Erythroblast (primary cell): ENCODE measurements at places on chromosomes 6 and 20.

DNA sequence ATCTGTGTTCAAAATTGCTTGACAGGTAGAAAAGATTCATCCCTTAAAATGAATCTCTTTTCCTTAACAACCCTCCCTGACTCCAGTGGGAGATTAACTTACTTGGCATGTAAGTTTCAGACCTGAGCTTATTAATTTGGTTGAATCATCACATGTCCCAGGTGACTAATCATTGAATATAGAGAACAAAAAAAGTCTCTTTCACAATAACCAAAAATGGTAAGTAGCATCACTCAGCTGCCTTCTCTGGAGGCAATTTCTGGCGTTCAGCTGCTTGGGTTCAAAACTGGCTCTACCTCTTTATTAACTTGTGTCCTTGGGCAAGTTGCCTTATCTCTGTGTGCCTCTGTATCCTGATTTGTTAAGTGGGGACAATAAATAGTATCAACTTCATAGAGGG, 2.9 kb downstream of the C6orf141 start:
- no peak for DNase-seq

DNA sequence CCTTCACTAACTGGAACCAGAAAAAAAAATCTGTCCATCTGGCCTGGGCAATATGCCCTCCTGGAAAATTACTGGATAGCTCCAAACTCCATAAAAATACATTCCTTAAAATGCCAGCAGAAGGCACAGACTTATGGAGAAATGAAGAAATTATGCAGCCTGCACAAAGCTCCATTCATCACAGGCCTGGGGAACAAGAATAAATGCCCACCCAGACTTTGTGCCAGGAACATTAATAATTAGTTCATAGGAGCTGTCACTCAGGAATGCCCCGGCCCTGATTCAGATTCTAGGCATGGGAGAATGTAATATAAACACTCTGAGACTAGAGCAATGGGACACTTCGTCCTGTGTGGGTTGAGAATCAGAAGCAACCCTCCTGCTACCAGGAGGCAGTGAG, 199.3 kb downstream of the OTOR start:
- DNase-seq = no peak

DNA sequence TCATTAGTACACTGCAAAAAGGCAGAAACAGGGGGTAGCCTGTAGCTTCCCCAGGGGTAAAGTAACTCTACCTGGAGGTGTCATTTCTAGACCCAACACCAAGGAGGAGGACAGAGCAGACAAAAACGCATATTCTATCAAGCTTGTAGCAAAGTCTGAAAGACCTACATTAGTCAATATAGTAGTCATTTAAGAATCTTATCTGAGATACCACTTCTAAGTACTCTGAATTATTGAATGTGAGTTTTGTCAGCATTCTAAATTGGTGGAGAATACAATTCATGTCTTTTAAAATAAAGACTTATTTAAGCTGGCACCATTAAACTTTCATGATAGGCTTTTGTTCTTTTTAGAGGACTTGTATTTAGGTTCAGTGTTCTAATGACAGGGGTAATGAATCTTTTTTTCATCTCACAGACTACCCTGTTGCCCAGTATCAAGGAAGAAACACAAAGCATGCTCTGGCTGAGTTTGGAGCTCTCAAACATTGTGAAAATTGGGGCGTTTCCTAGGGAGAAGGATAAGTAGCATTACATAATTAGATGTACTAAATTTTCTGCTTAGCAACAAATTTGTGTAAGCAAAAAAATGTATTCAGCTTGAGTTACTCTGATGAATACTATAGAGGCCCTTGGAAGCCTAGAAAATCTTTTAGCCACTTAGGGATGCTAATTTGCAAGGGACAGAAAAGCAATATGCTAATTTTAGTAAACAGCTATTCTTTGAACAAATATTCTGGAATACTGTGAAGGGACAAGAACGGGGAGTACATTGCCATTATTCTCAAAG, 255.4 kb upstream of the HSF2 start:
- DNase-seq = no peak

GRCh38 chr20:39431091-39431880, 469.1 kb downstream of the DHX35 start:
- no peak for DNase-seq

GRCh38 chr20:49476016-49476355, 6.5 kb downstream of the KCNB1 start:
- DNase-seq = no peak

- no peak for DNase-seq
These were observed 207.7 kb upstream of the DTNBP1 start for GRCh38 chr6:15870333-15871043.

DNA sequence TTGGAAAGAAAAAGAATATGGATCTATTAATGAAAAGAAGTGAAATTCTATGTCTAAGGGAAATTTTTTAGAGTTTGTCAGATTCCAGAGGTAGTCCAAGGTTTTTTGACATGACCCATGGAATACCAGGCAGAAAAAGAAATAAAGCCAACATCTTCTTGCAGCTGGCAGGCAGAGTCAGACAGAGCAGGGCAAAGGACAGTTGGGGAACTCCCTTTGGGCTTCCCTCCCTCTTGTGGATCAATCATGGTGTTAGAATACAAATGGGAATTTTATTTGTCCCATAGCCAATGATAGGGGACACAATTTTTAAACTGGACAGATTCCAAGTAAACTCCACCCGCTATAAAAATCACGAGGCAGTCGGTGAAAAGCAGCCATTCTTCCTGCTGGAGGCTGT, 92.1 kb upstream of the TAB2 start:
- no peak for DNase-seq

DNA sequence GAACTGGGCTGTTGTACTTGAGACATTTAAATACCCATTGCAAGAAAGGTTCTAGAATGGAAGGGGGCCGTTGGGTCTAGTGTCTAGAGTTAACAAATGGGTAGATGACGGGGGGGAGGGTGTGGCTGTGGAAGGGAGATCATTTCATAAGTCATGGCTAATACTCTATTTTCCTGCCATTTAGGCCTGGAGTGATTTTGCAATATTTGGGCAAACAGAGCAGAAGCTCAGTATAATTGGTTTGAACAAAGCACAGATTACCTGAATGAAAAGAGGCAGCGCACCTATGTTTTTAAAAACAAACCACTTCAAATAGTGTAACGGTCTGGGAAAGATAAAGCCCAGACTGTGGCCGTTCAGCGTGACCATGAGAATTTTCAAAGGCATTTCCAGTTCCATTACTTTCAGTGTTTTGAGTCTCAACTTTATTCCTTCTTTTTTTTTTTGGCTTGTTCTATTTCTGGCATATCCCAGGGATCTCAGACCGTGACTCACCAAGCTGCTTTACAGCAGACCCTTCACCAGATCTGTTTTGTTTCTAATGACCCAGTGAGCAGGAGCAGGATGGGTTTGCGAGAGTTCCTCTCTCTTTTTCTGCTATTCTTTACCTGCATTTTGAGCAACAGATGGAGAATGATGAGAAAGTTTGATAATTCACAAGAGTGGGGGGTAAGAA, 73.7 kb downstream of the LYRM2 start:
- no peak for DNase-seq

- no peak for DNase-seq
These were observed 82.2 kb downstream of the MAN1A1 start for GRCh38 chr6:119267126-119267905.

GRCh38 chr6:52574709-52575501, 2.0 kb downstream of the TRAM2 start:
- peak; percentile 69 for DNase-seq

GRCh38 chr6:90729057-90729456, 142.2 kb upstream of the MAP3K7 start:
- DNase-seq = no peak

GRCh38 chr6:1624058-1624850, 14.5 kb downstream of the FOXC1 start:
- no peak for DNase-seq

DNA sequence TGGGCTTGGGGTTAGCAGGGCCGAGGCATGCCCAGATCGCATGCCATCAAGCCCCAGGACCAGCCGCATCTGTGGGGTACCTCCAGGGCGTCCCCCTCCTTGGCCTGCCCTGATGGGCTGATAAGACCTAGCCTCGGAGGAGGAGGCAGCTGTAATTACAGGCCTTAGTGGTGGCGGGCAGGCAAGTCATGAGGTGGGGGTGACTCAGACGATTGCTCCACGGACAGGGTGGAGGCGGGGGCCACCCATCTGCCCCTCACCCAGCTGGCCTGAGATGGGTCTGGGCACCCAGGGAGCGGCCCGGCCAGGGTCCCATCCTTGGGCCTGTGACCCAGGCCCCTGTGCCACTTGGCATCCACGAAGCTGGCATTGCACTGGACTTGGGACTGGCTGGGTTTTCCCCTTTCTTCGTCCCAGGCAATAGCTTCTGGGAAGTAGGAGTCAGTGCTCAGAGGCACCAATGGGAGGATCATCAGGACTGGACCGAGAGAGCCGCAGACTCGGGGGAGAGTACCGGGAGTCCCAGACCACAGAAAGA, 57.5 kb downstream of the CEBPB start:
- DNase-seq = peak; percentile 29

DNA sequence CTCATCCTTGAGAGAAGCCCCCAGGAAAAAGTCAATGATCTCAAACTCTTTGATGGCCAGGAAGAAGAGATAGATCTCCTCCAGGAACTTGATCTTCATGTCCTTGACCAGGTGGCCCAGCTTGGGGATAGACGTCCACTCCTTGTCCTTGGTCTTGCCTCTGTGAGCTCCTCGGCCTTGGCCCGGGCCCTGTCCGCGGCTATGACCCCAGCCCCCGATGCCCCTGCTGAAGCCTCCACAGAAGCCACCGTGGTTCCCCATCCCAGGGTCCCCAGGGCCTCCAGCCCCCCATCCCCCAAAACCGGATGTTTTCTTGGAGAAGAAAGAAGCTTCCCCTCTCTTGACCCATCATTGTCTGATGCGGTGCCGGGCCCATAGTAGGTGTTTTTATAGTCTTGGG, 195.1 kb downstream of the ZMYND8 start:
- no peak for DNase-seq

- DNase-seq = no peak
These were observed 65.2 kb downstream of the PPP1R14C start for GRCh38 chr6:150207931-150208570.

DNA sequence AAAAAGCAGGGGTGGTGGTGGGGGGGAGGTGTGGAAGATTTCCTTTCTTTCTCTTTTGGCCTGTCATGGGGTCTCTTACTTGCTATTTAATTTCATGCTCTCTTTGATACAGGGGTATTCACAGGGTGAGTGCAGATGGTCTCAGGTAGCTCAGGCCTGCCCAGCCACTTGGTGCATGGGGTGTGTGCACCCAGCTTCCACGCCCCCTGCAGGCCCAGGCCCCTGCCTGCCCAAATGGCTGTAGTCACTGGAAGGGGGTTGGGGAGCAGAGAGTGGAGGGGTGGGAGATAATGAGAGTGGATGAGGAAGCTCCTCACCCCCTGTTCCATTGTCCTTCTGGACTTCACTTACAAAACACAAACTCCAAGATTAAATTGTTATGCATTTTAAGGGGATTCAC, 133.6 kb upstream of the SGK1 start:
- peak; percentile 13 for DNase-seq

DNA sequence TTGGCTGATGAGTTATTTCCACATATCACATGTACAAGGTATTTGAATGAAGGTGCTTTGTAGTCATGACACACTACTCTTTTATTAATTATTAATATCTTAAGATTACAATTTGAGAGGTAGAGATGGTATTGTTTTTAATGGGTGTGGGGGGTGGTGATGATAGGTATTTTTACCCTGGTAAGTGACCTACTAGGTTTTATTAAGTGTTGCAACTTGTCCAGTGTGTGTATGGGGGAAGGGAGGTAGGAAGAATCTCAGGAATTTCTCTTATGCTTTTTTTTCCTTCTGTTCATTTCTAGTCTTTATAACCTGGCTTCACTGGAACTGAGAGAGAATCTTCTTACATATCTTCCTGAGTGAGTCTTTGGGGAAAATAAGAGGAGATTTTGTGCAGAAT, 101.4 kb downstream of the LRRC1 start:
- no peak for DNase-seq

GRCh38 chr6:69489970-69490369, 306.8 kb downstream of the LMBRD1 start:
- no peak for DNase-seq

- no peak for DNase-seq
These were observed 163.1 kb downstream of the LY86 start for GRCh38 chr6:6751619-6752023.

- DNase-seq = no peak
These were observed 9.8 kb downstream of the SLC17A5 start for GRCh38 chr6:73644030-73644429.

- DNase-seq = peak; percentile 73
These were observed 6.8 kb downstream of the MKKS start for GRCh38 chr20:10427060-10427692.

GRCh38 chr20:56554869-56555268, 21.8 kb downstream of the FAM209B start:
- no peak for DNase-seq

DNA sequence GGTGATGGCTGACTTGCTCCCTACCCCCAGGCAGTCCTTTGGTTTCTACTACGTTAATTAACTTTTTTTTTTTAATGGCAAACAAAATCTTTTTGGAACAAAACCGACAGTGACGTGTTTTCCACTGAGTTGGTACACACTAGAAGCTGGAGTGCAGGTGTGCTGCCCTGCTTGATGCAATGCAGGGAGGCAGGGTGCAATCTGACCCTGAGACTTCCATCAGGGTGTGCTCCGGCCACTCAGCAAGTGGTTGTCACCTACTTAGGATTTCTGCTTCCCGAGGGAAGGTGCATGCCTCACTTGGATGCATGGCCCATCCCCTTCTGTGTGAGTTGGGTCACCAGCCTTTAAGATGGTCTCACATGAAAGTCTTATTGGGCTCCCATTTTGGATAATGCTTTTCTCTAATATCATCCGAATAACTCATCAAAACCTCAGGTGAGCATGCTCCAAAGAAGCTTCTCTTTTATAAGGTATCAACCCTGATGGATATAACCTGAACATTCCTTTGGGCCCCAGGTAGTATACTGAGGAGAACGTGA, 14.0 kb downstream of the RREB1 start:
- DNase-seq = no peak

DNA sequence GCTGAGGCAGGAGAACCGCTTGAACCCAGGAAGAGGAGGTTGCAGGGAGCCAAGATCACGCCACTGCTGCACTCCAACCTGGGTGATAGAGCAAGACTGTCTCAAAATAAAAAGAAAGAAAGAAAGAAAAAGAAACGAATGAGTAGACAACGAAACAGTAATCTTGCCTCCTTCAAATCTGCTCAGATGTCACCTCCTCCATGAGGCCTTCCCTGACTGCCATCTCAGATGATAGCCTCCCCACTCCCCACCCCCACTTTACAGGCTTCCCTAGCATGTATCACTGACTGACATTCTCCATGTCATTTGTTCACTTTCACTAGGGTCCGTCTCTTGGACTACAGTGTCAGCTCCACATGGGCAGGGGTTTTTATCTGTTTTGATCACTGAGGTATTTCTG, 36.4 kb downstream of the C20orf203 start:
- DNase-seq = no peak

- no peak for DNase-seq
These were observed 22.3 kb upstream of the PI3 start for GRCh38 chr20:45152405-45152804.

- no peak for DNase-seq
These were observed 18.4 kb downstream of the STX16 start for GRCh38 chr20:58669287-58670006.

GRCh38 chr6:87244380-87244779, 78.0 kb upstream of the SMIM8 start:
- DNase-seq = peak; percentile 7
